ENCODE measurements at places on chromosomes 5 and 9. TPM values are rescaled to one million over a fixed set of nuclear protein-coding genes. Genes with fewer than 3 reads are reported as not detected.

DNA sequence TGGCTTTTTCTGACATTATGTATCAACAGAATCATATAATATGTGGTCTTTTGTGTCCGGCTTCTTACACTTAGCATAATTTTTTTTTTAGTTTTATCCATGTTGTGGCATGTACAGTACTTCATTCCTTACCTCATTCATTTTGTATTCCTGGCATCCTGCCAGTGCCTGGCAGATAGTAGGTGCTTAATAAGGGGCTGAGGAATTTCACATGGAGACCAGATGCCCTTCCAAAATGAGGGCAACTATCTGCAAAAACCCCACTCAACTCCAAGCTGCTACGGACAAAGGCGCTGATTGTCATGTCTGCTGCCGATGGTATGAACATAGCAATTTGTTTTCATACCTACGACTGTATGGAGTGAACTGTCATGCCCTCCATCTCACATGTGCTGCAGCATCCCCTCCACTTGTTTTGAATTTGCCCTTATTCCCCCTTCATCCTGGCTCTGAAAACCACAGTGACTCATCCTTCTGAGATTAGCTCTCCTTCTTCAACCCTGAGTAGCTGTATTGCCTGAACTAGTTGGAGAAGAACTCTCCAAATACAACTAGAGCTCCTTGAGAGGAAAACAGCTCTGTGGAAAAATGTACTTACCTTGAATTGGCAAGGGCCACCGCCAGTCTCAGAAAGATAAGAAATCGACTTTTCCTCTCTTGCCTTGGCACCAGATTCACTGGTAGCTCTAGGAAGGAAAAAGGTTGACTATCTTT, 41.3 kb upstream of the FOXE1 start:
- DNase-seq: peak; percentile 85

DNA sequence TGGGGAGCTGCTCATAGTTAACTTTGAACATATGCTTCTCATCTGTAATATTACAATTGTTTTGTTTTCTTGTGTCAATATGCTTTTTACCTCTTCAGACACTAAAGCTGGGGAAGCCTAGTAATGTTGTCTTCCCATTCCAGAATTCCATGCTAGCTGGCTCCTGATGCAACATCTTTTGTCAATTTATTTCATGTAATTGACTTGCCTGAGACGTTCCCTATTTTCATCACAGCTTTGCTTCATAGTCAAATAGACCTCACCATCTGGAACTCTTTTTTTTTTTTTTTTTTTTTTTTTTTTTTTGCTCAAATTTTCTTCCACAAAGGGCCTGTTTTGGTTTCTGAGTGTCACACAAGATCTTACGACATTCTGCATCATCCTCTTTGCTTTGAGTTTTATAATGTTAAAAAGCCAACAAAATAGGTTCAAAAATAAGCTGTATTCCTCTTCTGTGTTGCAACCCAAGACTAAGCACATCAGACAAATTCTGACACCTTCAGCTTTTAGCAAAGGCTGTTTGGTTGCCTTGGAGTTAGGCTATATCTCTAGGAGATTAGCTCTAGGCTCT, 235.2 kb downstream of the NR3C1 start:
- DNase-seq: no peak

CARD9 gene
- total RNA-seq: 5.1 TPM

GABRA6 gene
- total RNA-seq: not detected

DHX29 gene
- 36.8 TPM for total RNA-seq

SMIM33 gene
- not detected for total RNA-seq

TLX3 gene
- not detected for total RNA-seq

Measured in osteoblast (primary cell).